Mucosa of descending colon (tissue), 3 donors: ENCODE measurements at places on chromosomes 6 and 20. TPM values are rescaled to one million over a fixed set of nuclear protein-coding genes. Genes with fewer than 3 reads are reported as not detected.

DNA sequence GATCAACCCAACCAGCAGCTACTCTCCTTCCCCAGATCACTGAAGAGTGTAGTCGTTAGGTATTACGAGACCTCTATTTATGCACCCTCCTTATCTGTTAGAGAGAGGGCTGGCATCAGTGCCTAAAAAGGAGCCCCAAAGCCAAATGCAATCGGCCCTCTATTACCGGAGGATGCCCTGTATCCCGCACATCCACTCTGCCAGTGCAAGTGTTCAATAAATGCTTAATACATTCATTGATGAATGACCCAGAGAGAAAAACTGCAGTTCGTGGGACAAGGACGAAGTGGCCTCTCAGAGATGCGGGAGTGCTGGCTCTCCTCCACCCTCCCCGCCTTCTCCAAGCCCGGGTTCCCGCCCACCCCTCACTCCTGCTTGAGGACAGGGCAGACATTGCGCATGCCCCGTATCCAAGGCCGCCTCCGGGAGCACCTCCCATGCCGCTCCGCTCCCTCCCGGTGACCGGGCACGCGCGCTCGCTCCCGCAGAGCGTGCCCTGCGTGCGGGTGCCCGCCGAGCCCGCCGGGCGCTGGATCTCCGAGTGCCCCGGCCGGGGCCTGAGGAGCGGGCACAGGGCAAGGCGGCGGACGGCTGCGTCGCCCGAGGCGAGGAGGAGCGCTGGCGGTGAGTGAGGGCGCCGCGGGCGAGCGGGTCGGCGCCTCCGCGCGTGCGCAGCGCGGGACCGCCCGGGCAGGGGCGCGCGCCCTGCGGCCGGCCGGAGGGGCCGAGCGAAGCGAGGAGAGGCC is 27.2 kb upstream of the BTBD3 start:
- DNase-seq = peak; percentile 87

DNA sequence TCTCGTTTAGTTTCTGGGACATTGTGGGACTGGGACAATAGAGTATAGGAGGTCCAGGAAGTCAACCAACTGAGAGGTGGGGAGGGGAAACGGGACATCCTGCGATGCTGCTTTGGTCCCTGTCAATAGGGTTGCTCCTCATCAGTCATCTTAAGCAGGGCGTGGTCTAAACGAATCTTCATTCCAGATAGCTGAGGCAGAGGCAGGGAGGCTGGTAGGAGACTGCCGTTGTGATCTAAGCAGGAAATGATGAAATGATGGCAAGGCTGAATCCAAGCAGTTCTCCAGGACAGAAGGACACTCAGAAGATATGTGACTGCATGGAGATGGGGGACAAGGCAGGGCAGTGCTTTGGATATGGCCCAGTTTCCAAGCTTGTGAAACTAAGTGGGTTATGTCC is 953.4 kb downstream of the KIF16B start:
- no peak for DNase-seq

- DNase-seq = peak; percentile 82
Observed at GRCh38 chr6:33161354-33162331, 30.6 kb downstream of the COL11A2 start.

DNA sequence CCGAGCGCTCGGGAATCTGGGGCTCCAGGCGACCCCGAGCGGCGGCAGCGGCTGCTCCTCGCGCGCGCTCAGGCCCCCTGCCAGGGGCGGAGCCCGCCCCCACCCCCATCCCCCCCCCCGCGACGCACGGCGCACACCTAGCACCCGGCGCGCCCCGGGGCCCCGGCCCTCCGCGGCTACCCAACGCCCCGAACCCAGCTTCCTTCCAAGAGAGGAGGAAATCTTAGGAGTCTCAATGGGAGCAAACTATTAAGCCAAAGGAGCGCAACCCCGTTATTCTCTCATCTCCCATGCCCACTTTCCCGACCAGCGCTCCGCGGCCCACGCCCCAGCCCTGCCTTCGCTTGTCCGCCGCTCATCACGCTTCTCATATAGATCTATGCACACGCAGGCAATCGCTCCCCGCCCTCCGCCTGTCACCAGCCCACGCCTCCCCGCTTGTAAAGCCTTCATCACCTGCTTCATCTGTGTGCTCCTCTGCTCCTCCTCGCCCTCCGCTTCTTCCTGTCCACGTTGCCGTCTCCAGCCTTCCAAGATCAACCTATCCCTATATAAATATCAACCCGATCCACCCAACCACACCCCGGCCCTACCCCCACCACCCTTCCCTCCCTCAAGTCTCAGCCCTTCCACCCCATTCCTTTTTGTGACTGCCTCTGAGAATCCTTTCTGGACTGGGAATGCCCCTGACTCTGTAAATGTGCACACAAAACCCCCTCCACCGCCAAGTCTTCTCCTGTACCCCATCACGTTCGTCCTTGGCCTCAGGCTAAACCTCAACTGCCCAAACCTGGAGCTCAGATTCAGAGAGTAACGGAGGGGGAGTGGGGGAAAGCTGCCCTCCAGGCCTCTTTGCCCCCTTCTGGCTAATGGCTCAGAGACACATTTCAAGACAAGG is at the start of gene DLK2:
DLK2 (minus strand) TSS at position 18 of the 898 bp plus-strand sequence. CDS start 723 bp downstream, outside the sequence.
- DNase-seq = peak; percentile 49

Gene METTL24
- 23.5 TPM for total RNA-seq

GRCh38 chr6:837380-837779 is 144.4 kb upstream of the EXOC2 start:
- no peak for DNase-seq

GRCh38 chr6:8194490-8194889 is 92.1 kb upstream of the EEF1E1 start:
- no peak for DNase-seq

DNA sequence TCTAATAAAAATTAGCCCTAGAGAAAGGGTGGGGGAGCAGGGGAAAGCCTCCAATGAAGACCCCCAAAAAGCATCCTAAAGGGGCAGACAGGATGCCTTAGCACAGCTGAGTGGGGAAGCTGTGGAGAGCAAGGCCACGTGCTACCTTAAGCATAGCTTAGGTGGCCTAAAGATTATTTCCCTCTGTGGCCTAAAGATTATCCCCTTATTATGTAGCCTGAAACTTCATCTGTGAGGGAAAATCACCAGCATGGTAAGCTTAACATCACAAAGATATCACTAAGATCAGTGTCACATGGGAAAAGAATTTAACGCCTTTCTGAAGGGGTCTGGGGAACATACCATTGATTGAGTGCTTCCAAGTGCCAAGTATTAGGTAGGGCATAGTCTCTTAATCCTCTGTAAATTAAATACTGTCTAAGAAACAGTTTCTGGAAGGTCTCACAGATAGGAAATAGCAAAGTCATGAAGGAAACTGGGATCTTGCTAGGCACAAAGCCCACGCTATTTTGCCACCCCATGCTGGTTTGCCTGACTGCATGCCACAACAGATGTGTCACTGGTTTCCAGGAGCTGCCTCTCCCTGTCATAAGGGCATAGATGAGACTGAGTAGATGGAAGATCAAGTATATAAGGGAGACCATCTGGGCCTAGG is 170.0 kb downstream of the HACE1 start:
- no peak for DNase-seq

DNA sequence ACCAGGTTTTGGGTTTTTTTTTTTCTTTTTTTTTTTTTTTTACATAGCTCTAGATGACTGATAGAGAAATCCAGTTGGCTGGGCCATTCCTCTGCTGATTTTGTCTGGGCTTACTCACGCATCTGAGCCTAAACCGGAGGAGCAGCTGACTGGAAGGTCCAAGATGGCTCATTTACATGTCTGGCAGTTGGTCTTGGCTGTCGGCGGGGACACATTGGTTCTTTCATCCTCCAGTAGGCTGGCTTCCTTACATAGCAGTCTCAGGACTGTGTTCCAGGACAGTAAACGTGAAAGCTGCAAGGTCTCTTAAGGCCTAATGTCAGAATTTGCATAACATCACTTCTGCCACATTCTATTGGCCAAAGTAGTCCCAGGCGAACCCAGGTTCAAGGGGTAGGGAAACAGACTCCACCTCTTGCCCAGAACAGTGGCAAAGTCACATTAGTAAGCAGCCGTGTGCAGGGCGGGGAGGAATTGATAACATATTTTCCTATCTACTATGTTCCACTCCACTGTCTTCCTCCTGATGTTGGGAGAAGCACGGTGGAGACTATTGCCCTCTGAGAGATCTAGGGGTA is 87.0 kb downstream of the CDH22 start:
- DNase-seq = no peak

Gene SSTR4
- total RNA-seq = 0.19 TPM

DNA sequence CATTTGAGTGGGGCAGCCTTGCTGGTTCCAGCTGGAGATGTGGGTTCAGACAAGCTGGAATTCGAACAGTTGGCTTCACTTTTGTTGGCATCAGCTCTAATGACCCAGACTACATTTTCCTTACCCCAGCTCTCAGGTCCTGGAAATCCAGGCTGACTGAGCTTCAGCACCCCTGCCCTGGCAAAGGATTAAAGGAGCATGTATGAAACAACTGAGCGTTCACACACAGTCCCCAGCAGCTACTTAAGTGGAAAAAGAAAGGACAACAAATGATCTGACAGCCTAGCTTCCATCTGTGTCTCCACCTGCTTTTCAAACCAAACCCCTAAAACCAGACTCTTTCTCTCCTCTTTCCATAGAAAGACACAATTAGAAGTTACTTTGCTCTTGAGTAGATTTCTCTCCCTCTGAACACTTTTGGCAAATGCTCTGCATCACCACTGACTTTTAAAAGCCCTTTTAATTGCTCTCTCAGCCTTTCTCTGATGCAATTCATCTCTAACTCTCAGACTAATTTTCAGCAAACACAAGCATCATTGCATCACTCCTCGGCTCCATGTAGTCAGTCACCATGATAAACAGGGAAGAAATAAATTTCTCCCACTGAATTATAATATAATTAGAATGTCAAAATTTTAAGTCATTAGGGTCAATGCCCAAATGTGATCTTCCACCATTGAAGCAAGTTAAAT is 28.1 kb downstream of the ROS1 start:
- no peak for DNase-seq

DNA sequence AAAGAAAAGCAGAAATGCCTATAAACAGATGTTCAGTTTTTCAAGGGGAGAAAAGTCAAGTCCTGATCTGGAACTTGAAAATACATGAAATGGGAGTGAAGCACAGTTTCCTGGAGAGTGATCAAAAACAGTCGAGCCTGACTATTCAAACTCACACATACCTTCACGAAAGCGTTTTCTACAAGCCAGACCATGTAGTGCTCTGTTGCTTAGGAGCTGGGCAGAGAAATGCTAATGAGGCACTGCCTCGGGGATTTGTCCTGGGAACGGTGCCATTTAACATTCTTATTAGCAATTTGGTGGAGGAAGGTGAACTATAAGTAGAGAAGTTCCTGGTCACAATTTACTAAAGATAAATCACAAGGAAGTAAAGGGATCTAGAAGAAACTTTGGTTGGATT is 5.9 kb downstream of the NHSL1 start:
- no peak for DNase-seq

DNA sequence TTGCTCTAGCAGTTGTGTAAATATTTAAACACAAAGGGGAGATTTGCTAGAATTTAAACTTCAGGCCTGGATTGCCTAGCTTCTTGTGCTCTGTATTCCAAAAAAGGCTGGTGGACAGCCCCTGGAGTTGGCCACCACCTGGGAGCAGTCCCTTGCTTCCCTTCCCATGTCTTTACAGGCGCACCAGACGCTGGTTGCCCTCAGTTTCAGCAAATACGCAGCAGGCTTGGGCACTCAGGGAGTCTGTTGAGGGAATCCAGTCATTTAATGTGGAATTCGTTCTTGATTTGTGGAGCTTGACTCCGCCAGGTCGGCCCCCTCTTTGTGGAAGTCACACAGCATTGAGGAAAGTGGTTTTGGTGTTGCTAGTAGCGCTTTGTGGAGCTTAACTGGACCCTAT is 156.8 kb downstream of the DTNBP1 start:
- no peak for DNase-seq

Gene TFAP2D
- total RNA-seq = not detected

DNA sequence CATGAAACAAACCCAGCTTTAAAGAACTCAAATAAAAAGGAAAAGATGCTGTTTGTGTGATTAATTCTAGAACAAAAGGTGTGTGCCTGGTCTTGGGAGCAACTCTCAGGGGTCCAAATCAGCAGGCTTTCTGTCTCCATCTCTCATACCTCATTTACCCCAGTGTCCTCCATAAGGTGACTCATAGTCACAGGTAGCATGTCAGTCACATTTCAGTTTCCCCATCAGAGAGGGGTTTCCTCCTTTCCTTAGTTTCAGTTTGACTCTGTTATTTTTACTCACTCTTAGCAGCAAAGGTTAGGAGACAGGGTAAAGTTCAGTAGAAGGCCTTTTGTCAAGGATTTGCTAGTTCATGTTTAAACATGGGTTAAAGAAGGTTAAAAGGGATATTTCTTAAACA is 46.2 kb downstream of the OGFRL1 start:
- no peak for DNase-seq

DNA sequence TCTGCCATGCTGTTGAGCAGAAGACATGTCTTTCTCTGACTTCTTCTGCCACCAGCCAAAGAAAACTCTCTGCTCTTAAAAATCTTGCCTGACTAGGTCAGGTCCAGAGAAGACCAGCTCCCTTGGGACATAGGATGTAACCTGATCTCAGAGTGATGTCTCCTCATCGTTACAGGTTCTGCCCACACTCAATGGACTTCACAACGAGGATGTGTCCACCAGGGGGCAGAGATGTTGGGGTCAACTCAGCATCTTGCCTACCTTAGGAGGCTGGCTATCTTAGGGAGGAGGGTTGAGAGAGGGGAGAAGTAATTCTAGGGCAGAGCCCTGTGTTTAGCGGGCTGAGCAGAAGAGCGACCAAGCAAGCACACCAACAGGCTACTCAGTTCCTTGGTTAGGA is 207.6 kb upstream of the CDH4 start:
- no peak for DNase-seq

- DNase-seq = no peak
Observed at GRCh38 chr20:57724610-57725405, 15.0 kb upstream of the PMEPA1 start.

GRCh38 chr20:49937027-49937929 is 1.1 kb downstream of the RNF114 start:
- DNase-seq = peak; percentile 45

- DNase-seq = peak; percentile 6
Observed at GRCh38 chr6:97361286-97361685, 78.3 kb upstream of the MMS22L start.

DNA sequence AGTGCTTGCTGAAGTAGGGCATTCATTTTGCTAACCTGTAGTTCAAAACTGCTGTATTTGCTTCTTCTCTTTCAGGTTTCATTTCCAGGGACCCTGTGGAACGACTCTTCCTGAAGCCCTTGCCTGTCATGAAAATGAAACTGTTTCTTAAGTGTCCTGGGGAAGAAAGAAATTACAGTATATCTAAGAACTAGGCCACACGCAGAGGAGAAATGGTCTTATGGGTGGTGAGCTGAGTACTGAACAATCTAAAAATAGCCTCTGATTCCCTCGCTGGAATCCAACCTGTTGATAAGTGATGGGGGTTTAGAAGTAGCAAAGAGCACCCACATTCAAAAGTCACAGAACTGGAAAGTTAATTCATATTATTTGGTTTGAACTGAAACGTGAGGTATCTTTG is 3.4 kb upstream of the NOL7 start:
- DNase-seq = no peak

Gene KIFC1
- 3.5 TPM for total RNA-seq

GRCh38 chr6:31075528-31075927 is 36.8 kb downstream of the C6orf15 start:
- no peak for DNase-seq

- DNase-seq = no peak
Observed at GRCh38 chr6:134706153-134706552, 243.7 kb downstream of the ALDH8A1 start.

GRCh38 chr6:142897659-142898058 is 47.3 kb downstream of the HIVEP2 start:
- DNase-seq = no peak

Gene SAMD3
- total RNA-seq = 5.4 TPM
